ENCODE measurements at places on chromosomes 13 and 19. TPM values are rescaled to one million over a fixed set of nuclear protein-coding genes. Genes with fewer than 3 reads are reported as not detected.

GRCh38 chr13:35256459-35257148 lies 219.9 kb downstream of the MAB21L1 start:
- no peaks in the 10 kb centered on the region for H3K4me1 ChIP-seq
- no peak overlapping the region for H3K27ac ChIP-seq
- no peaks in the 10 kb centered on the region for H3K27me3 ChIP-seq
- peak; percentile 44 for DNase-seq
- H3K36me3 ChIP-seq, result no peaks in the 10 kb centered on the region
- H3K4me3 ChIP-seq, result no peak overlapping the region

GRCh38 chr19:28963486-28964250 lies 249.3 kb downstream of the UQCRFS1 start:
- no peak overlapping the region for H3K4me3 ChIP-seq
- H3K4me1 ChIP-seq, result no peaks in the 10 kb centered on the region
- no peaks in the 10 kb centered on the region for H3K36me3 ChIP-seq

DNA sequence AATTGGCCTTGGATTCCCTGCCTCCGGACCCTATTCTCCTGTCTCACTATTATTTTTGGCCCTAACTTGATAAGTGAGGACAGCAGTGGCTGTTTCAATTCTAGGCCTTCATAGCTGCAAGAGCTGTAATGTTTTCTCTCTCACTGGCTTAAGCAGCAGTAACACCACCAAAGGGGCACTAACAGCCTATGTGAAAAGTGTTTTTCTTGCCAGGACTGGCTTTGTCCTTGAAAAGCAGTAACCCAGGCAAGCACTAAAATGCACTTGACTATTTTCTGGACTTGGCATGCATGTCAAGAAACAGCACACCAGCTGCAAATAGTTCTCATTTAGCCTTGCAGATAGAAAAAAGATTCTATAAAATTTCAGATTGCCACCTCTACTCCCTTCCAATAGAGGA lies 9.3 kb upstream of the FBXL3 start:
- no peak overlapping the region for H3K4me3 ChIP-seq
- no peaks in the 10 kb centered on the region for H3K27me3 ChIP-seq
- no peaks in the 10 kb centered on the region for H3K36me3 ChIP-seq
- DNase-seq, result no peak
- H3K4me1 ChIP-seq, result no peaks in the 10 kb centered on the region
- H3K27ac ChIP-seq, result no peak overlapping the region

The FRY gene
- total RNA-seq, result 76.6 TPM

DNA sequence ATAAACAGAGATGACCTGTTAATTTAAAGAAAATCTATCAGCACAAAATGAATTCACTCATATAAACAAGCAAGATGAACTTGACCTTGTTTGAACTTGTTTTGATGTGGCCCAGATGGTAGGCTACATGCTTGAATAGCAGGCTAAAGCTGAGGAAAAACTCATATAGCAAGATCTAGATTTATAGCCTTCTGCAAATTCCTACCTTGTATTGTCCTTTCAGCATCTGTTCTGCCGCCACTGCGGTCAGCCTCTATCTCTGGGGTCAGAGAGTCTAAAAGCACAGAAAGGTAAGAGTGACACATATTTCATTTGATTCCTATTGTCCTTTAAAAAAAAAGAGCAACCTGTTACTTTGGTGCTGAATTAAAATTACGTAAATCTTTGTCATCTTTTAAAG lies 392.1 kb downstream of the DACH1 start:
- no peak overlapping the region for H3K27ac ChIP-seq
- no peak for DNase-seq
- no peak overlapping the region for H3K4me3 ChIP-seq
- H3K36me3 ChIP-seq, result no peaks in the 10 kb centered on the region

The BCKDHA gene
- 15.0 TPM for total RNA-seq

The CLEC4M gene
- 4.8 TPM for total RNA-seq

GRCh38 chr13:90120026-90120425 lies 1227.5 kb upstream of the MIR17HG start:
- no peaks in the 10 kb centered on the region for H3K36me3 ChIP-seq
- H3K4me1 ChIP-seq, result no peaks in the 10 kb centered on the region
- DNase-seq, result no peak
- no peak overlapping the region for H3K4me3 ChIP-seq
- H3K27me3 ChIP-seq, result no peaks in the 10 kb centered on the region

DNA sequence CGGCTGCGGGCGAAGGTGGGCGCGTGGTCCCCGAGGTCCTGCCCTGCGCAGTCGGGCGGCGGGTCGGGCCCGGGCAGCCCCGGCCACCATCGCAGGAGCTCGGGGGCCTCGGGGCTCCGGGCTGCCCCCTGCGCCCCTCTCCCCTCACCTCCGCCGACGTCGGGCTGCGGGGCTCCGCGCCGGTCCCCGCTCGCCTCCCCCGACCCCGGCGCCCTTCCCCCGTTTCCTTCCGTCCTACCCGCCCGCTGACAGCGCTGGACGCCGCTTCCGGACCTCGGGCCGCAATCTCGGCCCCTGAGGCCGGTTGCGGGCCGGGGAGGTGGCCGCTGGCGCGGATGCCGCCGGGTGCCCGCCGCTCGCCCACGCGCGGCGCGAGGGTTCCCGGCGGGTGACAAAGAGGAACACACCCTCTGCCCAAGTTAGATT lies 720 bp downstream of the FARP1 start:
- H3K4me1 ChIP-seq, result peaks cover 22% of the 10 kb centered on the region
- no peaks in the 10 kb centered on the region for H3K27me3 ChIP-seq
- H3K36me3 ChIP-seq, result no peaks in the 10 kb centered on the region
- DNase-seq, result peak; percentile 74
- H3K27ac ChIP-seq, result peak overlapping the region; percentile 55
- peak overlapping the region; percentile 61 for H3K4me3 ChIP-seq

DNA sequence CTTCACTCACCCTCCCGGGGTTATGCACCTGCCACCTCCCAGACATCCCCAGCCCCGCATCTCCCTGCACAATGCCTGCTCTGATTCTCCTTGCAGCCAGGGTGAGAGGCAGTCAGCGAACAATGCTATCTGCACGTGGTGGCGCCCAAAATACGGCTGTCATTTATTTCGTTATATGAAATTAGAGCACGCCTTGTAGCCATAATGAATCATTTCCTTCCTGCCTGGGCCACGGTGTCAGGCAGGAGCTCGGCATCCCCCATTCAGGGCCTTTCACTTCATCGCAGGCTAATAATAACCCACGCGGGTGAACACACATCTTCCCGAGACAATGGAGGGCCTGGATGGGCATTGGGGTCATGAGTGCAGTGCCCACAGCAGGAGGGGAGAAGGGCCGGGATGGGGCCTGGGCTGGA lies 143.8 kb upstream of the ZNF507 start:
- no peak overlapping the region for H3K27ac ChIP-seq
- H3K4me1 ChIP-seq, result no peaks in the 10 kb centered on the region
- no peaks in the 10 kb centered on the region for H3K36me3 ChIP-seq

The SELENOV gene
- not detected for total RNA-seq

GRCh38 chr13:75231235-75231634 lies 250.7 kb downstream of the TBC1D4 start:
- no peak overlapping the region for H3K27ac ChIP-seq
- no peak for DNase-seq
- H3K27me3 ChIP-seq, result no peaks in the 10 kb centered on the region
- peaks cover 8% of the 10 kb centered on the region for H3K4me1 ChIP-seq

- no peak overlapping the region for H3K27ac ChIP-seq
- no peak overlapping the region for H3K4me3 ChIP-seq
- DNase-seq, result no peak
- H3K36me3 ChIP-seq, result no peaks in the 10 kb centered on the region
These were observed 558.5 kb upstream of the GPC6 start for GRCh38 chr13:92668157-92668556.

GRCh38 chr13:86003029-86003428 lies 203.8 kb upstream of the SLITRK6 start:
- no peak overlapping the region for H3K4me3 ChIP-seq
- no peak for DNase-seq
- H3K27me3 ChIP-seq, result no peaks in the 10 kb centered on the region
- no peak overlapping the region for H3K27ac ChIP-seq
- no peaks in the 10 kb centered on the region for H3K4me1 ChIP-seq

DNA sequence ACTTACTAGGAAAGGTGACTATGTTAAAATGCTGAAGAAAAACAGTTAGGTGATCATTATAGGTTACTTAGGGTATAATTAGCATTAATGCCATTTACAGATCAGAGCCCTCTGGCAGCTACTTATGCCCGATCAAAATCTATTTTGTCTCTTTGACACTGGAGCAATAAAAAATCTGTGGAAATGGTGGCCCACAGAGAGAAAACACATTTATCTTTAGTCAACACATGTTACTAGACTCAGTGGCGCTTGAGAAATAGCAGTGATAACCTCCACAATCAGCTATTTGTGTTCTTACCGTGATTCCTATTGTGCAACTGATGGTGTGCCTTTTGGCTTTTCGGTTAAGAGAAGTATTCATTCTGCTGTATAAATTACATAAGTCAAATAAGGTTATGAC lies 1519.6 kb downstream of the PCDH9 start:
- H3K4me3 ChIP-seq, result no peak overlapping the region
- H3K36me3 ChIP-seq, result no peaks in the 10 kb centered on the region
- H3K27ac ChIP-seq, result no peak overlapping the region
- no peaks in the 10 kb centered on the region for H3K27me3 ChIP-seq
- DNase-seq, result no peak

DNA sequence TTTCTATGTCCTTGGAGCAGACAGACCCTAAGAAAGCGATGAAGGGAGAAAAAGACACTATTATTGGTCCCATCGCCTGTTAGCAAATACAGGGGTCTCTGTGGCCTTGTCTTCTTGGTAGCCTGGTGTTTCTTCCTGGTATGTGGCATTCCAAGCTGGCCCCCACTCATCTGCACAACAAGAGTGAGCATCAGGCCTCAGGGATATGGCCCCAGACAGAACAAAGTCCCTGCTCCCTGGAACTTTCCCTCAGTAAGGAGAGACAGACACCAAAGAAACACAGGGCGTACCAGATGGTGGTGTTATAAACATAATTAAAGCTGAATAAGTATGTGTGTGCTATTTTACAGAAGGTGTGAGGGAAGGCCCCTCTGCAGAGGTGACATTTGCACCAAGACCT lies 48.2 kb upstream of the KPNA3 start:
- DNase-seq, result no peak
- no peaks in the 10 kb centered on the region for H3K27me3 ChIP-seq
- no peaks in the 10 kb centered on the region for H3K36me3 ChIP-seq
- H3K4me1 ChIP-seq, result no peaks in the 10 kb centered on the region
- H3K27ac ChIP-seq, result no peak overlapping the region
- H3K4me3 ChIP-seq, result no peak overlapping the region

- H3K27ac ChIP-seq, result no peak overlapping the region
- H3K36me3 ChIP-seq, result no peaks in the 10 kb centered on the region
- H3K4me3 ChIP-seq, result no peak overlapping the region
- H3K27me3 ChIP-seq, result no peaks in the 10 kb centered on the region
These were observed 66.1 kb downstream of the ZNF486 start for GRCh38 chr19:20233105-20233504.

DNA sequence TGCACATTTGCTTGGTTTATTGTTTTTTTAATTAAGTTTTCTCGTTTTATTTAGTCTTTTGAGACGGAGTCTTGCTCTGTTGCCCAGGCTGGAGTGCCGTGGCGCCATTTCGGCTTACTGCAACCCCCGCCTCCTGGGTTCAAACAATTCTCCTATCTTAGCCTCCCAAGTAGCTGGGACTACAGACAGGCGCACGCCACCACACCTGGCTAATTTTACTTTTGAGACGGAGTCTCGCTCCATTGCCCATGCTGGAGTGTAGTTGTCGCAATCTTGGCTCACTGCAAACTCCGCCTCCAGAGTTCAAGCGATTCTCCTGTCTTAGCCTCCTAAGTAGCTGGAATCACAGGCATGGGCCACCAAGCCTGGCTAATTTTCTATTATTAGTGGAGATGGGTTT lies 1.3 kb downstream of the RPS9 start:
- H3K27me3 ChIP-seq, result no peaks in the 10 kb centered on the region
- H3K4me1 ChIP-seq, result peaks cover 54% of the 10 kb centered on the region
- peaks cover 58% of the 10 kb centered on the region for H3K36me3 ChIP-seq
- H3K4me3 ChIP-seq, result peak overlapping the region; percentile 90
- H3K27ac ChIP-seq, result peak overlapping the region; percentile 95
- no peak for DNase-seq

The KCNJ14 gene
- 1.1 TPM for total RNA-seq

- DNase-seq, result peak; percentile 33
- no peak overlapping the region for H3K4me3 ChIP-seq
- H3K4me1 ChIP-seq, result no peaks in the 10 kb centered on the region
- H3K27ac ChIP-seq, result no peak overlapping the region
- H3K36me3 ChIP-seq, result no peaks in the 10 kb centered on the region
These were observed 43.7 kb upstream of the TPM4 start for GRCh38 chr19:16032509-16033135.

GRCh38 chr13:68428292-68428691 lies 1198.2 kb upstream of the PCDH9 start:
- H3K27me3 ChIP-seq, result no peaks in the 10 kb centered on the region
- no peak overlapping the region for H3K27ac ChIP-seq
- H3K4me3 ChIP-seq, result no peak overlapping the region
- no peak for DNase-seq
- no peaks in the 10 kb centered on the region for H3K36me3 ChIP-seq

The NOP53 gene
- 260 TPM for total RNA-seq

The KLK5 gene
- total RNA-seq, result not detected

The EPSTI1 gene
- total RNA-seq, result 24.7 TPM

DNA sequence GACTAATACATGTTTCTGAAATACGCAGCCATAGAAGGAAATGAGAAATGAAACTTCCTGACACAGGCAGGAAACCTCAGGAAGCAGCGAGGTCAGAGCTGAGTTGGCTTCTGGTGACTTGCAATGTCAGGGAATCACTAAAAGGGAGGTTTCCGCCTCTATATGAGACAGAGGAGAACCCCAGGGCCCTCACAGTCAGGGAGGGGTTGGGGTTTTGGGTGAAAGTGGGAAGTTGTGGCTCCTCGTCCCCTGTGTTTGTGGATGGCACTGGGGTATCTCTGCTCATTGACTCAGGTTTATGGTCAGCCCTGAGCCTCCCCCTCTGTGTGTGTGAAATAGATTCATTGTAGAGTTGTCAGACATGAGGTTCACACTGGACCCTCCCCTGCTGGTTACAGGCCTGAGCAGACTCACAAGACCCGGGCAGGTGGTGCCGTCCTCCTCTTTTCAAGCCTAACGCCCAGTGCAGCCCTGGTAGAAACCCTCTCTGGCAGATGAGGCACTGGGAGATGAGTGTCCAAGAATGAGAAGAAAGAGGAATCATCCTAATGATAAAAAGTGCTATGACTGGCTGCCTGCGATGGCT lies 5.5 kb upstream of the LILRA6 start:
- no peak for DNase-seq
- H3K4me3 ChIP-seq, result no peak overlapping the region
- H3K27ac ChIP-seq, result peak overlapping the region; percentile 7
- peaks cover 4% of the 10 kb centered on the region for H3K27me3 ChIP-seq
- H3K36me3 ChIP-seq, result no peaks in the 10 kb centered on the region

All from upper lobe of right lung (tissue), 1 donor.